ENCODE measurements at places on chromosomes 7 and 10.

DNA sequence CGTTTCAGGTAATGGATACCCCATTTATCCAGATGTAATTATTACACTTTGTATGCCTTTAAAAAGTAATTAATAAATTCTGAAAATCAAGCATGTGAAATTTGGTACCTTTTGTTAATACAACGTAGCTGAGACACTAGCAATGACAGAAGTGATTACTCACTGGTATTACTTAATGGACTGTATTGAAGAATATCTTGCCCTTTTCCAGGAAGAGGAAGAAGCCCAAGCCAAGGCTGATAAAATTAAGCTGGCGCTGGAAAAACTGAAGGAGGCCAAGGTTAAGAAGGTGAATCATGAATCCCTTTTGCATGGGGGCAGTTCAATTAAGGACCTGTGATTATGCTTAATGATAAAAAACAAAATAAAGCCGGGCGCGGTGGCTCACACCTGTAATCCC, 64.8 kb downstream of the APBB1IP start:
- peaks cover 69% of the 10 kb centered on the region for H3K36me3 ChIP-seq
- no peak for DNase-seq
- H3K4me3 ChIP-seq: no peak overlapping the region
- peaks cover 3% of the 10 kb centered on the region for H3K4me1 ChIP-seq

DNA sequence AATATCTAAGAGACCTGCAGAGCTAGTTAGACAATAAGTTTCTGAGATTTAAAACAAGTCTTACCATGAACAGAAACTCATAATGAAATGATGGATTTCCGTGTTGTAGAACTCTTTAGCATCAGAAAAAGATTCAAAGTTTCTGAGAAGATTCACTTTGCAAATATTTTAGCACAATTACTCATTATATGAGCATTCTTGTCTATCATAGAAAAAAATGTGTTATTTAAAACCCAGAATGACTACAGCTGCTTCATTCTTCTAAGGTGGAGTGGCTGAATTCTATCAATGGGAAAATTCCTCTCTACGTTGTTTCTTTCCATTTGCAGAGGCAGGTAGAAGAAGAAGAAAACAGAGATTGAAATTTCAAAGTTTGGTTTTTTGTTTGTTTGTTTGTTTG, 21.0 kb upstream of the RALA start:
- H3K4me1 ChIP-seq: peaks cover 37% of the 10 kb centered on the region
- H3K36me3 ChIP-seq: peaks cover 15% of the 10 kb centered on the region
- no peak for DNase-seq
- H3K4me3 ChIP-seq: no peak overlapping the region

DNA sequence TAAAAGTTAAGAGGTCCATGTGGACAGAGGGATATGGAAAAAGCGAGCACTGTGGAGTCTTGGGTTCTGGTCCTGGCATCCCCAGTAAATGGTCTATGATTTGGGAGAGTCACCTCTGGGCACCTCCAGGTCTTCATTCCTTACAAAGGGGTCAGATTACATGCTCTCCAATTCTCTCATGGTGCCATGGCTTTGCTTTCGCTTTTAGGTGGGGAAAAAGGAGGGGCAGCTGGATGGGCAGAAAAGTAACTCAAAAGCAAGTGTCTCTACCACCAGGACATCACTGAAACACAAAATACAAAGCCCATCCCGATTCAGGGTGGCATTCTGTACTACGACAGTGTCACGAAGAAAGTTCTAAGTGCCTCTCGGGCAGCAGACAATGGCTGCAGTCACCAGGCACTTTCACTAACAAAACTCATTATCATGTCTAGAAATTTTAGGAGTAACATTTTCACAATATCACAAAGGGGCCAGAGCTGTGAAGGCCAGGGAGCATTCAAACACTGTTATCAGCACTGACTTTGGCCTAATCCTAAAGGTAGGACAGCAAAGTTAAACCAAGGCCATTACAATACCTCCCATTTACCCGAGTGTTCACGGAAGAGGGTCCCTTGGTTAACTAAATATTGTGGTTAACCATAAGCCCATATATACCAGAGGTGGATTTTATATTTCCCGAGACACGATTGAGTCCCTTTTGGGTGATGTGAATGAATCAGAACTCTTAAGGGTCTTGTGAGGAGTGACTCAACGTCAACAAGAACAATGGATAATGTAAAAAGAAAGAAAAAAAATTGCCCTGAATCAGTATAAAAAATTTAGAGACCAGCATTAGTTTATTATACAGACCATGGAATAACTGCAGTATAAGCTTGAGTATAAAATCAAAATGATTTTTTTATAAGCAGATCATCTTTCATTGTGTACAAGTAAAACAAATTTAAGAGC, 2.5 kb downstream of the PSAP start:
- H3K36me3 ChIP-seq: peaks cover 9% of the 10 kb centered on the region
- peaks cover 56% of the 10 kb centered on the region for H3K4me1 ChIP-seq
- DNase-seq: no peak
- peaks cover 4% of the 10 kb centered on the region for H3K27me3 ChIP-seq
- H3K4me3 ChIP-seq: peak overlapping the region; percentile 11

DNA sequence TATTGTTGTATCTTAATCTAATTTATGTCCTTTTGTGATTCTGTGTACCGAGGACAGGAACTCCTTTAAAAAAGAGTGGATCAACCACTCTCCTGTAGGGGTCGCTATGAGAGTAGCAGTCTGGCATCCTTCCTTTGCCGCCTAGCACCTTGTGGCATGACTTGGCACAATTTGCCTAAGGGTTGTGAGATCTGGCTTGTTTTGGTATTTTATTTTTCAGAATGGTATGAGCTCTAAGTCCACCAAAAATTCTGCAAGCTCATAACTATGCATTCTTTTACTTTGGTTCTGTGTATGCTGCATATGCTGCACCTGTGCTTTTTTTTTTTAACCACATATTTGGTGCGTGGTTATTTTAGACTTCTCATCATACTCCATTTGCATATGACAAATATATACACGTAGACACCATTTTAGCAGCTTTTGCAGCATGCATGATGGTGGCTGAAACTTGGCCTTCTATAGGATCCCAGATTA, 112.8 kb downstream of the CDK14 start:
- DNase-seq: no peak
- no peaks in the 10 kb centered on the region for H3K4me1 ChIP-seq
- H3K4me3 ChIP-seq: no peak overlapping the region
- no peaks in the 10 kb centered on the region for H3K27me3 ChIP-seq

- no peak overlapping the region for H3K27ac ChIP-seq
- H3K27me3 ChIP-seq: peaks cover 18% of the 10 kb centered on the region
- DNase-seq: no peak
- no peak overlapping the region for H3K4me3 ChIP-seq
- H3K36me3 ChIP-seq: no peaks in the 10 kb centered on the region
Measured at GRCh38 chr7:98418636-98419315, 17.9 kb upstream of the BAIAP2L1 start.

GRCh38 chr10:88879534-88880281, at the start of gene STAMBPL1:
Gene STAMBPL1 (plus strand): TSS chr10:88880245. CDS start chr10:88901709, 21,464 bp downstream.
- peaks cover 68% of the 10 kb centered on the region for H3K4me1 ChIP-seq
- H3K27me3 ChIP-seq: peaks cover 6% of the 10 kb centered on the region
- peaks cover 36% of the 10 kb centered on the region for H3K36me3 ChIP-seq
- peak within 1 kb of the TSS; percentile 98 for H3K4me3 ChIP-seq
- peak; percentile 86 for DNase-seq

- DNase-seq: no peak
- H3K4me1 ChIP-seq: no peaks in the 10 kb centered on the region
- H3K36me3 ChIP-seq: no peaks in the 10 kb centered on the region
- H3K27me3 ChIP-seq: peaks cover 4% of the 10 kb centered on the region
- no peak overlapping the region for H3K27ac ChIP-seq
Measured at GRCh38 chr10:61487506-61487905, 34.3 kb upstream of the TMEM26 start.

GRCh38 chr10:124125305-124126116, 32.1 kb upstream of the CHST15 start:
- no peak overlapping the region for H3K4me3 ChIP-seq
- H3K4me1 ChIP-seq: no peaks in the 10 kb centered on the region
- peaks cover 3% of the 10 kb centered on the region for H3K27me3 ChIP-seq
- DNase-seq: no peak
- H3K27ac ChIP-seq: no peak overlapping the region
- no peaks in the 10 kb centered on the region for H3K36me3 ChIP-seq

- H3K27ac ChIP-seq: no peak overlapping the region
- no peaks in the 10 kb centered on the region for H3K36me3 ChIP-seq
- H3K4me3 ChIP-seq: no peak overlapping the region
- no peak for DNase-seq
- H3K27me3 ChIP-seq: no peaks in the 10 kb centered on the region
Measured at GRCh38 chr10:21022821-21023220, 125.7 kb upstream of the NEBL start.

- peaks cover 10% of the 10 kb centered on the region for H3K27me3 ChIP-seq
- no peak for DNase-seq
- no peaks in the 10 kb centered on the region for H3K4me1 ChIP-seq
- no peaks in the 10 kb centered on the region for H3K36me3 ChIP-seq
- H3K4me3 ChIP-seq: no peak overlapping the region
Measured at GRCh38 chr7:108592646-108593201, 23.1 kb downstream of the DNAJB9 start.

- no peak for DNase-seq
- H3K4me3 ChIP-seq: no peak overlapping the region
- no peaks in the 10 kb centered on the region for H3K27me3 ChIP-seq
- no peaks in the 10 kb centered on the region for H3K36me3 ChIP-seq
- H3K4me1 ChIP-seq: no peaks in the 10 kb centered on the region
Measured at GRCh38 chr7:151796871-151797537, 79.9 kb downstream of the PRKAG2 start.

DNA sequence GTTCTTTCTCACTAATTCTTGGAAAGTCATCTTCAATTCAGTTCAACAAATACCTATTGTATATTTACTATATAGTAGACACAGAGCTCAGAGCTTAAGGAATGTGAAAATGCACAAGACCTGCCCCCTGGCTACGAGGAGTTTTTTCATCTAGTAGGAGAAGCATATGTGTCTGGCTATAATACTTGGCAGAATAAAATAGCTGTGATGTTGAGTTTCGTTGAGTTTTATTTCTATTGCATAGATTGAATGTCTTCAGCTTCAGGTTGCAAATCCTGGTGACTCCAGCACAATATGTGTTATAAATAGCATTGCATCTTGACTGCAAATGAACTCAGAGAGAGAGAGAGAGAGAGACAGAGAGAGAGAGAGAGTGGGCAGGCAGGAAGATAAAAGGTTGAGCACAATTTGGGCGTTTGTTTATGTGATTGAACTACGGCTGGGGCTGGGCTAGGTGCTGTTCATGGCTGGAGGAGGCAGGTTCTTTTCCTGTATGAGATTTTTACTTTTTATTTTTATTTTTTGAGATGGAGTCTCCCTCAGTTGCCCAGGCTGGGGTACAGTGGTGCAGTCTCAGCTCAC, 229.6 kb downstream of the GALNT17 start:
- no peaks in the 10 kb centered on the region for H3K36me3 ChIP-seq
- no peaks in the 10 kb centered on the region for H3K27me3 ChIP-seq
- H3K27ac ChIP-seq: no peak overlapping the region

DNA sequence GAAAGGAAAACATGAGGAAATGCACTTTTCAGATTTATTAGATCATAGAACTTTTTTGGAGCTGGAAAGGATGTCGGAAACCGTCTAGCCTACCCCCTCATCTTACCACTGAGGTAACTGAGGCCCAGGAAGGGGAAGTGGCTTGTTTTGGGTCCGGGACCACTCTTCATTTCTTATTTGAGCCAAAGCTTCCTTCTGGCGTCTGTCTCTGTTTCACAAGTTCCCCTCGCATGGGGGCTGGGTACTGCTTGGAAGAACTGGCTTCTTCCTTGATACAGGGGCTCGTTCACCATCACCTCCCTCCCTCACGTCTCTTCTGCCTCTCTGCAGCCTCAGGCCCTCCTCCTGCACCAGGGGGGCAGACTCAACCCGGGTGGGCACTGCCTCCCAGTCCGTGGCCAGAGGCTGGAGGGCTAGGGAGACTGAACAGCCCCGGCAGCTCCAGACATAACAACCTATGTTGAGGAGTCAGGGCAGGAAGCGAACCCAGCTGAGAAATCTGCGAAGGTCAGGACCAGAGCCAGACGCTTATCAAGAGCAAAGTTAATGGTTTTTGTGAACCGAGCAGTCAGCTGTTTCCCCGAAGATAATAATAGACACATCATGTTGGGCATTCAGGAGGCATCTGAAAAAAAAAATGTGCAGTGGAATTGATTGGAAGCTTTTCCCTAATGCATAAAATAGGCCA, 12.9 kb downstream of the HTRA1 start:
- no peaks in the 10 kb centered on the region for H3K36me3 ChIP-seq
- peaks cover 48% of the 10 kb centered on the region for H3K27me3 ChIP-seq
- H3K4me3 ChIP-seq: no peak overlapping the region
- no peak for DNase-seq
- H3K4me1 ChIP-seq: peaks cover 5% of the 10 kb centered on the region

DNA sequence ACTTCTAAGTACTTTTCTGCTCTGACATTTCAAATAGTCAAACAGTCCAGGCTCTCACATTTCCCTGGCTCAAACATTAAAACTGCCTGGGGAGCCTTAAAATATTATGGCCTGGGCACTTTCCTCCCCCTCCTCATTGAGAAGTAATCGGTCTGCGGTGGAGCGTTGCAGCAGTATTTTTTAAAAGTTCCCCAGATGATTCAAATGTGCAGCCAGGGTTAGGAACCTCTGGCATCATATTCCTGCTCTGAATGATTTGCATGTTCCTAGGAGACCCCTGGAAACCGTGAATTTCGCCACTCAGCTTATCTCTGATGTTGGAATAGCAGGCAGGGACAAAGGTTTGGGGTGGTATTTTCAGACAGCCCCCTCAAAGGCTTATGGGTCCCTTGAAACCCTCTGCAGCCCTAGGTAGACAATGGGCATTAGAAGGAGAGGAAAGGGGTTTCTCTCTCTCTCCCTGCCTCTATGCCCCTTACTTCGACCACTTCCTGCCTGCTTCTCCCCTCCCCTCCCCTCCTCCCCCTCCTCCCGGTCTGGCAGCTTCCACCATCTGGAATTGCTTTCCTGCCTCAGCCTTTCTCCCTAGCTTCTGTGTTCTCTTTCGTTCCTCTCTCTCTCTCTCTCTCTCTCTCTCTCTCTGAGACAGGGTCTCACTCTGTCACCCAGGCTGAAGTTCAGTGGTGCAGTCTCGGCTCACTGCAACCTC, 622.2 kb downstream of the GALNT17 start:
- peaks cover 4% of the 10 kb centered on the region for H3K27me3 ChIP-seq
- H3K27ac ChIP-seq: no peak overlapping the region
- DNase-seq: no peak
- no peaks in the 10 kb centered on the region for H3K36me3 ChIP-seq
- H3K4me1 ChIP-seq: no peaks in the 10 kb centered on the region

GRCh38 chr10:5492929-5493576, 6.3 kb downstream of the CALML5 start:
- no peaks in the 10 kb centered on the region for H3K36me3 ChIP-seq
- H3K27ac ChIP-seq: no peak overlapping the region
- no peak overlapping the region for H3K4me3 ChIP-seq
- peaks cover 9% of the 10 kb centered on the region for H3K27me3 ChIP-seq
- DNase-seq: no peak

DNA sequence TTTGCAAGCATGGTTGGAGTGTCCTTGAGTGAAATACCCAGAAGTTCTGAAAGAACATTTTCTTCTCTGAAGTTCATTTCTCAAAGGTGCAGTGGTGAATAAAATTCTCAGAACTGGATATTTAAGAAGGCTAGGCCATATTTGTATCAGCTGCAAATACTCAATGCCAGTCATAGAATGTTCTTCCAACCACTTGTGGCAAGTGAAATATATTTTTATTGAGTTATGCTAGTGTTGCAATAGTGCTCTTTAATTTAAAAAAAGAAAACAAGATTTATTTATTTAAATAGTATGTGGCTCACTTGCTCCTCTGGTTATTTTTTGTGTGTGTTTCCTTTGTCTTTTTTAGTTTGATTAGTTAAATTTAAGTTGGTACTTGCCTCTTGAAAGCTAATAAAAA, 64.5 kb downstream of the PALS2 start:
- no peak for DNase-seq
- H3K4me3 ChIP-seq: no peak overlapping the region
- no peaks in the 10 kb centered on the region for H3K27me3 ChIP-seq
- H3K27ac ChIP-seq: no peak overlapping the region
- peaks cover 5% of the 10 kb centered on the region for H3K36me3 ChIP-seq
- no peaks in the 10 kb centered on the region for H3K4me1 ChIP-seq
